ENCODE measurements at places on chromosomes 6 and 20.

- no peak for DNase-seq
These were observed 22.4 kb downstream of the SYNCRIP start for GRCh38 chr6:85620308-85620707.

DNA sequence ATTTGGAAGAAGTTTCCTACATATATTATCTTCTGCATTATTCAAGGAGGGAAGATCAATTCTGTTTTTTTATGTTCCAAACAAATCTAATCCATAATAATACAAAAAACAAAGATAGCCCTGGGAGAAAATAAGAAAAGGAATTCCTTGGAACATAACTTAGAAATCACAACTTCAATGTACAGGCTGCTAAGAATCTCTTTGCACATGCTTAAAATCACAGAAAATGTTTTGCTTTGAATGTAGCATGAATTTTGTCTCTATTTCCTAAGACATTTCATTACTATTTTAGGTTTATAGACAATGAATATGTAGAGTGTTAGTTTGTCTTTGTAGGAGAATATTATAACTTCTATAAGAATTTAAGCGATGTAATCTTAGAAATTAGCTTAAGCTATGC lies 700.1 kb downstream of the RNF144B start:
- DNase-seq: no peak

- peak; percentile 39 for DNase-seq
These were observed 31.9 kb downstream of the SHLD1 start for GRCh38 chr20:5781798-5782750.

- no peak for DNase-seq
These were observed 20.8 kb downstream of the DUSP22 start for GRCh38 chr6:313087-313486.

DNA sequence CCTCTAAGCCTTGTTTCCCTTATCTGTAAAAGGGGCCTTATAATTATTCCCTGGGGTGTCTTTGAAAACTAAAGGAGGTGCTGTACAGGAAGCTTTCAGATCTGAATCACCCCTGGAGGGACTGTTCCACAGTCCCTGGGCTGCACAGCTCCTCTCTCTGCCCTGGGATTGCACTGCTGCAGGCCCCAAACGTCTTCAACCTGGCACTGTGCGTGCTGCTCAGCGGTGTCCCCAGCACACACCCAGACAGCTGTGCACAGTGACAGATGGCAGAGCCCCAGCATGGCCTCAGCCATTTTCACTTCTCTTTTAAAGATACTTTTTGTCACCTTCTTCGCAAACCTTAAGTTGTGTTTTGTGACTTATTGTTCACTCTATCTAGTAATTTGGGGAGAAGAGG lies 50.7 kb upstream of the INSM1 start:
- DNase-seq: no peak

DNA sequence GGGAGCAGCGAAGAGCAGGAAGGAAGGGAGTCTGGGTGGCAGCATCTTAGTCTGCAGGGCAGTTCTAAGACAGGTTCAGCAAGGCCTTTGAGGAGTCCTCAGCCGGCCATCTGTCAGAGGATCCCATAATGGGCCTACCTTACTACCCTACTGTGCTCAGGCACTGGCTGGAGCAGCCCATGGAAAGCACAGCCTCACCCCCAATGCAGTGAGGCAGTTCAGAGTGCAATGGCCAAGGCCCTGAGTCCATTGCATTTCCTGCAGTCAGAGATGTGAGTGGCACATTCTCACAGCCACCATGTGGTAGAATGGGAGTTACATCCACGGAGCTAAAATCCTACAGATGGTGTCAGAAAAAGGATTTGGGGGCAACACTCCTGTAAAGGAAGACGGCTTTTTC lies 19.4 kb upstream of the OVOL2 start:
- DNase-seq: no peak

- DNase-seq: peak; percentile 57
These were observed 79.2 kb upstream of the BACH2 start for GRCh38 chr6:90375681-90376439.

GRCh38 chr6:142325111-142325510 lies 23.3 kb downstream of the ADGRG6 start:
- DNase-seq: no peak

DNA sequence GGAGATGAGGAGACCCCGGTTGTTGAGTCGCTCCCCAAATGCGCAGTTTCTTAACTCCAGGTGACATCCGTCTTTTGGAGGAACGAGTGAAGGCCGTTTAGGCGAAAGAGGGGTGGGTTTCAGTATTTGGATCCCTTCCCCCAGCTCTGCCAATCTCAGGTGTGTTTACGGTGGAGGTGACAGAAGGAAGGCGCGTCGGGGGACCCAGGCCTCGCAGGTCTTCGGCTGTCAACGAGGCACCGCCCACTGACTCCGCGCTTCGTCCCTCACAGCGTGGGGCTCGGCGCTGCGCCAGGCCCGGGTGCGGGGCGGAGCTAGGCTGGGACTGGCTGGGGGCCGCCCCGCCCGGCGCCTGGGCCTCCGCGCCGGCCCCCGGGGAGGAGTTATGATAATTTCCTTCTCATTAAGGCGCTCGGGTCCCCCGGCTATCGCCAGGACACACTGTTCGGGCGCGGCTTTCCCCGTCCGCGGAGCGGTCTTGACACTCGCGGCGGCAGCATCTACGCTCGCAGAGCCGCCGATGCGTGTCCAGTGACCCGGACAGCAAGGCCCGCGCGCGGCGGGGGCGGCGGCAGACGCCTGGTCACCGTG lies at the start of gene TFAP2C:
TSS of gene TFAP2C (plus strand) at position 434 of the 591 bp plus-strand sequence. CDS start 239 bp downstream, outside the sequence.
- peak; percentile 57 for DNase-seq

GRCh38 chr6:157556671-157557430 lies 175.9 kb downstream of the ZDHHC14 start:
- no peak for DNase-seq

DNA sequence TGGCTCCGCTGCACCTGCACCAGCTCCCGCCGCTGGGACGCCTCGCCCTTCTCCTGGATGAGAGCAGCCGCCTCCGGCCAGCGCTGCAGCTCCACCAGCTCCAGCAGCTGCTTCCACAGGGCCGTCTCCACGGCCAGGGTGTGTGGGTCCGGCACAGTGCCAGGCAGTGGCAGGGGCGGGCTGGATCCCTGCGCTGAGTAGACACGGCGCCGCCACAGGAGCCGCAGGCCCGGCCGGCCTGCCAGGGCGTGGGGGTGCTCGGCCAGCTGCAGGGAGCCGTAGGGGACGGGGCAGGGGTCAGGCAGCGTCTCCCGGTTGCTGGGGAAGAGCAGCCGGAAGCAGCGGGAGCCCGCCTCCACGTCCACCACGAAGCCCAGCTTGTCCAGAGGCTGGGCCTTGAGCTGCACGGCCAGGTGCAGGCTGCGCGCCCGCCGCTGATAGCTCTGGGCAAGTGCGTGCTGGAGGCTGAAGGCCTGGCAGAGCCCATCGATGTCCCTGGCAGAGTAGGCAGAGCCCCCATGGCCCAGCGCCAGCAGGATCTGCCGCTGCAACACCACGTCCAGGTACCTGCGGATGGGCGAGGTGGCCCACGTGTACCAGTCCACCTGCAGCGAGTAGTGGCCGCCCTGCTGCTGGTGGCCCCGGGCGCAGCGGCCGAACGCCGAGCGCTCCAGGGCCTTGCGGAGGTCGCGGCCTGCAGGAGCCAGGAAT lies 9.4 kb downstream of the FNDC11 start:
- no peak for DNase-seq

DNA sequence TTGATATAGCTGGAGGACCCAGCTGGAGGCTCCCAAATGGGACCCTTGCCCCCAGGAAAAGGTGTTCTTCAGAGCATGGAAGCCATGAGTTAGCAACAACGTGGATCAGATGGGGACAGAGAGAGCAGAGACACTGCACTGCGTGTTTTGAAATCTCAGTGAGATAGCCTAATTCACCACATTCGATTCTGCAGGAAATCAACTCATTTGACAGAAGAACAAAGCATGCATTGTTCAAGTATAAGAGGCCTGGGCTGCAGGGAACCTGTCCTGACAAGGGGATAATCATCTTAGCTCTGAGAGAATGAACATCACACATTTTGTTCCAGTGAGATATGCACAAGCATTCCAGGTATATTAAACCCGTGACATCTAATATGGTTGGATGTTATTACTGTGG lies 450.2 kb downstream of the CDH26 start:
- no peak for DNase-seq

GRCh38 chr20:62636446-62636845 lies 5.9 kb upstream of the SLCO4A1 start:
- no peak for DNase-seq

- no peak for DNase-seq
These were observed 10.1 kb upstream of the SRC start for GRCh38 chr20:37335642-37336368.

- DNase-seq: no peak
These were observed 13.9 kb upstream of the CD93 start for GRCh38 chr20:23099791-23100719.

DNA sequence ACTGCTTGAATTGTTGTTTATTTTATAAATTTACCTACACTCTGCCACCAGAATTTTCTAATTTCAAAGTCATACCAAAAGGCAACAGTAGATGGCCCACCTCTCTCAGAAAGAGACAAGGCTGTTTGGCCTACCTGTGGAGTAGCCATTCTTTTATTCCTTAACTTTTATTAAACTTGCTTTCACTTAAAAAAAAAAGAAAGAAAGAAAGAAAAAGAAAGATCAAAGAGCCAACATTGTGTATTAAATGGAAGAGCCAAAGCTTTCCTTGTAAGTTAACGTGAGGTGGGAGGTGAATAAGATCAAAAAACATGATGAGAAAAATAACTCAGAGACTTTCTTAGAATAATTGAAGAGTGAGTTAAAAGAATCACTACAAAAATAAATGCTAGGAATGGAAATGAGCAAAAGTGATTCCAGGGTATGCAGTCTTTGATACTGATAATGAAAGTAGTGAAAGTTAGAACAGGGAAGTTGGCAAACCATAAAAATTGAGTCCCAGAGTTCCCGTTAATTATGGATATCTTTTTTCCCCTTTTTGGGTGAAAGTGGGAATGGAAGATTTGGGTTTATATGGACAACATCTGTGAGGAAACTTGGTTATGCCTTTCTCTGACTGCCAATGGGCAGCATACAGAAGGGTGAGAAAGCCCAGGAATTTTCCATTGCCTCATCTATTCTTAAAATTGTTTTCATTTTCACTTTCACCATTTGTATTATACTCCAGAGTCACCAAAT lies 35.9 kb upstream of the MYB start:
- no peak for DNase-seq

GRCh38 chr20:38842026-38842425 lies 36.5 kb downstream of the PPP1R16B start:
- no peak for DNase-seq

DNA sequence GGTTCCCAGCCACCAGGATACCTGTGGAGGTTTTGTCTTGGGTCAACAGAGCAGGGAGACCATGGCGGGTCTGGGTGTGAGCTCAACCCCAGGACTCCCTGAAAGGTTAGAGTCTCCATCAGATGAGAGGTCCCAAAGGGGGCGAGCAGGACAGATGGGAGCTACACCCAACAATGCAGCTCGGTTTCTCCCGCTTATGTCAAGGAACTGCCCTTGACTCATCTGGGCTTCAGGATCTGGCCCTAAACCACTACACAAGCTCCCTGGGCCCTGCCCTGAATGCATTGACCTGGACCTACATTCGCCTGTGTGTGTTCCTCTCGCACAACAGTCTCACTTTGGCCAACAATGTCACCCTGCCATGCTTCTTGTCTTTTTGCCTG lies 57.6 kb upstream of the SYNDIG1 start:
- DNase-seq: no peak

DNA sequence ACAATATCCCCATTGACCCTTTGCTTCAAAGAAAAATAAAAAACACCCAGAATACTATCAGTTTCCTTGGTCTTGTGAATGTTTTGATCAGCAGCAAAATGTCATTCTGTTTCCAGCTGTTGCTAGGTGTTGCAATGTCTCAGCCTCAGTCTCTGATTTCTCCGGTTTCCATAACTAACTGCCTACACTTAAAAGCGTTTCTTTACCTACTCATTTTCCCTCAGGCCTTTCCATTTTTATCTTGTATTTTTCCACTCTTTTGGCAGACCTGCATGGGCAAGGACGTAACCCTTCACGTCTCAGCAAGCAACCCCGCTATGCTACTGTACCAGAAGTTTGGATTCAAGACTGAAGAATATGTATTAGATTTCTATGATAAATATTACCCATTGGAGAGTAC lies 49.4 kb downstream of the KAT14 start:
- DNase-seq: no peak

- DNase-seq: no peak
These were observed at the start of gene ADGRF5 for GRCh38 chr6:46921731-46922130. Gene ADGRF5 (minus strand): TSS chr6:46921938. CDS start chr6:46906762, 15,176 bp downstream.

DNA sequence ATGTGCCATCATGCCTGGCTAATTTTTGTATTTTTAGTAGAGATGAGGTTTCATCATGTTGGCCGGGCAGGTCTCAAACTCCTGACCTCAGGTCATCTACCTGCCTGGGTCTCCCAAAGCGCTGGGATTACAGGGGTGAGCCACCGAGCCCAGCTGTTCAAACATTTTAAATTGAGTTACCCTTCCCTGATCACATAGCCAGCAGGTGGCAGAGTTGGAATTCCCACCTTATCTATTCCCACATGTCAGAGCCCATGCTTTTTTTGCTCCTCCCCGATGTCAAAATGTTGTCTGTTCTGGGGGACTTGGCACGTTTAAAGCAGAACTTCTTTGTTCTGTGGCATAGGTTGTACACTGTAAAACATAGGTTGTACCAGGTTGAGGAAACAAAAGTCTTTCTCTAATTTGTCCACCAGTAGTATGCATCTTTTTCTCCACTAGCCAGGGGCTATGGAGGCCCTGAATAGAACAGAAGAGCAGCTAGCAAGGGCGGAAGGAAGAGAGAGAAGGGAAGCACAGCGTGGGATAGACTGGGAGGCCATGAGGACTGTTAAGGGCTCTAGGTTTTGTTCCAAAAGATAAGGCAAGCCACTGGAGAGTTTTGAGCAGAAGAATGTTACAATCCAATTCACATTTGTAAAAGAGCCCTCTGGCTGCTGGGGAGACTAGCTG lies 7.3 kb upstream of the LBP start:
- no peak for DNase-seq

- no peak for DNase-seq
These were observed 844 bp downstream of the TAGAP start for GRCh38 chr6:159043947-159044346.

DNA sequence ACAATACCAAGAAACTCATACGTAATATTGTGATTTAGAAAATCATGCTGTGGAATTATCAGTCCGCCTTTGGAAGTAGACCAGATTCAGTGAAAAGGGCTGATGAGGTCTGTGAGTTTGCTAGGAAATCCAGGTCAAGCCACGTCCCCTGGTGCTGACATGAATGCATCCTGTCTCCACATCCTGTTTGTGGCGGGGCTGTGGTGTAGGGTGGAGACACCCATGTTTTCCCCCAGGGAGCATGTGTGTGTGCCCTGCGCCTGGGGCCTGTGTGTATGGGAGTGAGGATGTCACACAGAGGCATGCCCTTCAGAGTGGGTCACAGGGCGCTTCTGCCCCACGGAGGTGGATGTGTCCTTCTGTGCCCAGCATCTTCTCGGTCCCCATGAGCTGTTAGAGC lies 109.1 kb downstream of the SASH1 start:
- DNase-seq: no peak

DNA sequence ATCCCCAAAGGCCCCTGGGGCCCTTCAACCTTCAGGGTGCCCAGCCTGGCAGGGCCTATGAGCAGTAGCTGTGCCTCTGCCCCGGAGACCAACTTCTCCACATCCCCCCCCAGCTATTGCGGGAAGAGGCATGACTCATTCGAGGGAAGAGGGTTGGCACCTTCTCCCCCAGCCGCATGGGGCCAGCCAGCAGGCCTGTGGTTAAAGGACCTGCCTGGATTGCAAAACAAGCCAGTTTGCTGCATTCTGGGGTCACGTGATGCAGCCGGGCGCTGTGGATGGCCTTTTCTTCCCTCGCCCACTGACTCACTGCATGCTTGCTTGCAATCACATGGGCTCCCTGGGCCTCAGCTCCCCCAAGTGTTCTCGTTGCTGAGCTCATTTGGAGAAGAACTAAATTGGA lies 182.5 kb downstream of the MAFB start:
- no peak for DNase-seq

- DNase-seq: no peak
These were observed 19.9 kb downstream of the DSP start for GRCh38 chr6:7561153-7561964.

Data from left kidney (tissue), 8 donors.